ENCODE measurements at places on chromosomes 5 and 9.

DNA sequence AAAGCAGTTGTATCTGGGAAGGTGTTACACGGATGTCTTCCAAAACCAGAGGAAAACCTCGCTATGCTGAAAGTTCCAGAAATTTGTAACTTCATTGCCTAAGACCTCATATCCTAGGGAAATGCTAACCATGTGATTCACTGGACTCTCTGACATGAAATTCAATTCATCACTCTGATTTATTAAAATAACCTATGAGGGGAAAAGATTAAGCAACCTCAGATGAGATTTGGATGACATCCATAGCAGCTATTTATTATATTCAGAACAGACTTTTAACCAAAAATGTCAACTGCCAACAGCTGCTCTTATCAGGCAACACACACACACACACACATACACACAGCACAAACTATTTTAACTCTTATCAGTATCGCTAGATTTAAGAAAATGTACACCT lies 1006.4 kb upstream of the CTNND2 start:
- no peak for DNase-seq

- DNase-seq, result no peak
Measured at GRCh38 chr5:95102080-95102479, 182.8 kb downstream of the MCTP1 start.

- no peak for DNase-seq
Measured at GRCh38 chr9:108441726-108442125, 414.1 kb downstream of the ACTL7B start.

- no peak for DNase-seq
Measured at GRCh38 chr5:89106480-89106879, 223.5 kb upstream of the MEF2C start.

- no peak for DNase-seq
Measured at GRCh38 chr5:401146-402034, 41.6 kb upstream of the EXOC3 start.

DNA sequence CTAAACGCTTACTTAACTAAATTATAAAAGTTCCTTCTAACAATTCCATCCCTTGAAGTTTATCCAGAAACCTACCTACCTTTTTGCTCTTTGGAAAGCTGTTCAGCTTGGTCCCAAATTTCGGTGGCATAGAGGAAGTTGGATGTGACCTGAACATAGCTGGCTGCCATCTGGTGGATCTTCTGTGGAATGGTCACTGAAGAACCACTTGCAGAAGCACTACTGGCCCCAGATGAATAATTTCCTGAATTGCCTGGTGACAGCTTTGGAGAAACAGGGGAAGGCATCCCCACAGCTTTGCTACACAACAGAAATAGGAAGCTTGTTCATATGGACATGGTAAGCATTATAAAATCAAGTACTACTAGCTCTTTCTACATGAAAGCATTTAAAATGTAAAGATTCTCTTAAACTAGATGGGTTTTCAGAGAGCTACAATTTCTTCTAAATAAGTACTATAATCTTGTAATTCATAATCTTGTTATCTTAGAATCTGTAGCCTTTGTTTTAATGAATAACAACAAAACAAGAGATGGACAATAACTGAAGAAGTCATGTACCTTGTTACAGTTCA lies 9.9 kb downstream of the LEAP2 start:
- DNase-seq, result peak; percentile 32
